Uterus (tissue), 4 donors: ENCODE measurements at places on chromosomes 6 and 20.
A peak's percentile ranks its signal among the peaks of the same experiment; 100 is the strongest.

DNA sequence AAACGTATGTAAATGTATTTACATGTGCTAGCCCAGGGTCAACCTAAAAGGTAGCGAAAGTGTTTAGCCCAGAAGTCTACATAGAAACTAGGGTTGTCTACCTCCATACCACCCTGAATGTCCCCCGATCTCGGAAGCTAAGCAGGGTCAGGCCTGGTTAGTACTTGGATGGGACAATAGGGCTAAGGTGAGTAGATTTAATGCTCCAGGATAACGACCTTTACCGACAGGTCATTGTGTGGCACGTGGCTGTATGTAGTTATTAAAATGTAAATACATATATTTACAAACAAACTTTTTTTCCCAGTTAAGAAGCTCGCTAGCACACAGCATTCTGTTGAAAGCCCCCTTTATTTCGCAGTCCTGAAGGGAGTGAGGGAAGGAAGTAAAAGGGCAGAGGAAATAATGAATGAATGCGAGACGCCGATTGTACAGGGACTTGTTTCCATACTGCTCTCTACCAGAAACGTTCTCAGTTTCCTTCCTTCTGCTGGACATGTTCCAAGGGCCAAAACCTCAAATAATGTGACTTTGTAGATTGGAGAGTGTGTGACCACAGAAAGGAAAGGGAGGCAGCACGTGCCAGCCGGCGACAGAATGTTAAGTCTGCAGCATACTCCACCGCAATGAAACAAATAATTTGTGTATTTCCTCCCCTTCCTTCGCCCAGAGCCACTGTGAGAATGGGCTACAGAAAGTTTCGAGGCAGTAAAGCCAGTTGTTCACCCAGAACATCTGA is 612 bp downstream of the ADAT2 start:
- no peak for DNase-seq
- H3K27ac ChIP-seq = peak overlapping the region; percentile 74
- no peaks in the 10 kb centered on the region for H3K27me3 ChIP-seq
- no peaks in the 10 kb centered on the region for H3K4me1 ChIP-seq
- H3K4me3 ChIP-seq = peak overlapping the region; percentile 59

- no peaks in the 10 kb centered on the region for H3K4me1 ChIP-seq
- H3K4me3 ChIP-seq = no peak overlapping the region
- no peaks in the 10 kb centered on the region for H3K36me3 ChIP-seq
- H3K27ac ChIP-seq = no peak overlapping the region
Measured at GRCh38 chr20:61140576-61140975, 111.5 kb upstream of the CDH4 start.

GRCh38 chr6:111922454-111923297 is 49.4 kb upstream of the FYN start:
- H3K27me3 ChIP-seq = no peaks in the 10 kb centered on the region
- H3K27ac ChIP-seq = no peak overlapping the region
- no peaks in the 10 kb centered on the region for H3K4me1 ChIP-seq
- DNase-seq = no peak
- no peaks in the 10 kb centered on the region for H3K36me3 ChIP-seq

GRCh38 chr6:75205776-75206575 is at the start of gene COL12A1:
Gene COL12A1 (minus strand): TSS chr6:75206053. CDS start chr6:75202792, 3,261 bp downstream.
- DNase-seq = peak; percentile 99
- H3K27ac ChIP-seq = peak within 1 kb of the TSS; percentile 94
- H3K4me1 ChIP-seq = no peaks in the 10 kb centered on the region
- peak within 1 kb of the TSS; percentile 73 for H3K4me3 ChIP-seq

DNA sequence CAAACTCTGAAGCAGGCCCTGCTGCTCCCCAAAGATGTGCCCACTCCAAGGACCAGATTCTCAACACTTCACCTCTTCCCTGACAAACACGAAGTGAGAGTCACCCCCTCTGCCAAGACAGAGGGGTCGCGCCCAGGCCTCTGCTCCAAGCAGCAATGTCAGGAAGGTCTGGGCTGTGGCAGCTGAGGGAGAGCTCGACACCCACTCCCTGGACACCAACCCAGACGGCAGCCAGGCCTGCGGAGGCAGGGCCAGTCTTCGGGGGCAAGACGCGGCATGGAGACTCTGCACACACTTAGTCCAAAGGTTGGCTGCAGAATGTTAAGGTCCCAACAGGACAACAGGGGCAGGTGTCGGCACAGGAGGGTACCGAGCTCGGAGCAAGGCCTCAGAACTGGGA is 144.2 kb downstream of the DLL1 start:
- H3K4me1 ChIP-seq = peaks cover 5% of the 10 kb centered on the region
- H3K27ac ChIP-seq = no peak overlapping the region
- DNase-seq = no peak
- H3K36me3 ChIP-seq = no peaks in the 10 kb centered on the region

DNA sequence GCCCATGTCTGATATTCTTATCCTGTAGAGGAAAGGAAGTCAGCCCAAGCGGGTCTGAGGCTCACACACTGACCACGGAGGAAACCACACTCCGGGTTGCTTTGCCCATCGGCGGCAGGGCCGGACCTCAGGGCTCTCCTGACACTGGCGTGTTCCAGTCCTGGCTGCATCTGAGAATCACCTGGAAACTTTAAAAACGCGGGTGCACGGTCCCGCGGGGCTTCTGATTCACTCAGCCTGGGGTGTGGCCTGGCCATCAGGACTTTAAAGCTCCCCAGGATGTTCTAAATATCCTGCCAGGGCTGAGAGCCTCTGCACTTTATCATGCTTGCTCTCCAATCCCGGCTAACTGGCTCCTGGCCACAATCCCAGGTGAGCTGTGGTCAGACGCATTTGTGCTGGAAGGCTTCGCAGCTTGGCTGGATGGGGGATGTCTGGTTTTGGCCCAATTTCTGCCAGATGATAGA is 47.7 kb upstream of the DACT2 start:
- peaks cover 6% of the 10 kb centered on the region for H3K4me1 ChIP-seq
- peak; percentile 81 for DNase-seq
- no peaks in the 10 kb centered on the region for H3K27me3 ChIP-seq
- H3K36me3 ChIP-seq = no peaks in the 10 kb centered on the region
- H3K4me3 ChIP-seq = no peak overlapping the region

DNA sequence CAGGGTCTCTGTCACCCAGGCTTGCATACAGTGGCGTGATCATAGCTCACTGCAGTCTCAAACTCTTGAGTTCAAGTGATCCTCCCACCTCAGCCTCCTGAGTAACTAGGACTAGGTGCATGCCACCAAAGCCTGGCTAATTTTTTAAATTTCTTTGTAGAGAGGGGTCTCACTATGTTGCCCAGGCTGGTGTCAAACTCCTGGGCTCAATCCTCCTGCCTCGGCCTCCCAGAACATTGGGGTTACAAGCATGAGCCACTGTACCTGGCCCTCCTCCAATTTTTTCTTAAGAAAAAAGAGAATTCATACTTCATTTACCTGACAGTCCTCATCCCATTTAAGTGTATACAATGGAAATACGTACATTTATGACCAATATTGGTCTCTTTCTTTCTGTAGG is 37.9 kb downstream of the E2F3 start:
- no peaks in the 10 kb centered on the region for H3K4me1 ChIP-seq
- no peak for DNase-seq
- no peak overlapping the region for H3K4me3 ChIP-seq

- H3K36me3 ChIP-seq = no peaks in the 10 kb centered on the region
- H3K4me1 ChIP-seq = no peaks in the 10 kb centered on the region
- no peaks in the 10 kb centered on the region for H3K27me3 ChIP-seq
- H3K4me3 ChIP-seq = no peak overlapping the region
- no peak overlapping the region for H3K27ac ChIP-seq
Measured at GRCh38 chr6:15854826-15855710, 192.2 kb upstream of the DTNBP1 start.

GRCh38 chr6:90175627-90176538 is 120.8 kb downstream of the BACH2 start:
- no peaks in the 10 kb centered on the region for H3K4me1 ChIP-seq
- H3K4me3 ChIP-seq = no peak overlapping the region
- DNase-seq = no peak
- no peak overlapping the region for H3K27ac ChIP-seq

GRCh38 chr6:139427199-139427598 is 52.8 kb upstream of the CITED2 start:
- H3K27ac ChIP-seq = no peak overlapping the region
- no peaks in the 10 kb centered on the region for H3K27me3 ChIP-seq
- no peaks in the 10 kb centered on the region for H3K4me1 ChIP-seq
- no peak for DNase-seq
- no peak overlapping the region for H3K4me3 ChIP-seq

DNA sequence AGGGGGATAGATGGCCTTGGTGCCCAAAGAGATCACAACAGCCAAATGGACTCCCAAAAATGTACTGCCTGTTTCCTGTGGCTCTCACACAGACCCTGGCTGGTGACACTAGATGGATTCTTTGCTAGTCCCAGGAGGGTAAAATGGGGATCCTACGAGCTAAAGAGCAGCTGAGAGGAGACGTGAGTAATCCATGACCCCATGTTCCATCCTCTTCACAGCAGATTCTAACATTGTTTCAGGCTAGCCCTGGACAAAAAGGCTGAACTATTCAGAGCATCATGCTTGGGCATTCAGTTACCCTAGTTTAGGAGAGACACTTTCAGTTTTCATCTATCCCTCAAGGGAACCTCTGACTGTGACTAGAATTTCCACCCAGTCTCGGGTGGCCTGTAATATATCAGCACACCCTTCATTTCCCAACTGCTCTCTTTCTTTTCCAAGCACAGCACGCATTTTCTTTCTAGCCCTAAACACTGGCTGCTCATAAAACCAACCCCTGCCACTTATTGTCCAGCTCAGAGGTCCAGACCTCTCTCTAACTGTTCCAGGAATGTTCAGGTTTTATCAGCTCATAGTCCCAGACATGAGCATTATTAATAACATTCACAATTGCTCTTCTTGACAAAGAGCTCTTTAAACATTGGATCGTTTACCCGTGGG is 48.5 kb downstream of the SLC22A1 start:
- no peak for DNase-seq
- H3K4me1 ChIP-seq = peaks cover 4% of the 10 kb centered on the region
- H3K27ac ChIP-seq = no peak overlapping the region
- H3K4me3 ChIP-seq = no peak overlapping the region
- H3K36me3 ChIP-seq = no peaks in the 10 kb centered on the region
- no peaks in the 10 kb centered on the region for H3K27me3 ChIP-seq

DNA sequence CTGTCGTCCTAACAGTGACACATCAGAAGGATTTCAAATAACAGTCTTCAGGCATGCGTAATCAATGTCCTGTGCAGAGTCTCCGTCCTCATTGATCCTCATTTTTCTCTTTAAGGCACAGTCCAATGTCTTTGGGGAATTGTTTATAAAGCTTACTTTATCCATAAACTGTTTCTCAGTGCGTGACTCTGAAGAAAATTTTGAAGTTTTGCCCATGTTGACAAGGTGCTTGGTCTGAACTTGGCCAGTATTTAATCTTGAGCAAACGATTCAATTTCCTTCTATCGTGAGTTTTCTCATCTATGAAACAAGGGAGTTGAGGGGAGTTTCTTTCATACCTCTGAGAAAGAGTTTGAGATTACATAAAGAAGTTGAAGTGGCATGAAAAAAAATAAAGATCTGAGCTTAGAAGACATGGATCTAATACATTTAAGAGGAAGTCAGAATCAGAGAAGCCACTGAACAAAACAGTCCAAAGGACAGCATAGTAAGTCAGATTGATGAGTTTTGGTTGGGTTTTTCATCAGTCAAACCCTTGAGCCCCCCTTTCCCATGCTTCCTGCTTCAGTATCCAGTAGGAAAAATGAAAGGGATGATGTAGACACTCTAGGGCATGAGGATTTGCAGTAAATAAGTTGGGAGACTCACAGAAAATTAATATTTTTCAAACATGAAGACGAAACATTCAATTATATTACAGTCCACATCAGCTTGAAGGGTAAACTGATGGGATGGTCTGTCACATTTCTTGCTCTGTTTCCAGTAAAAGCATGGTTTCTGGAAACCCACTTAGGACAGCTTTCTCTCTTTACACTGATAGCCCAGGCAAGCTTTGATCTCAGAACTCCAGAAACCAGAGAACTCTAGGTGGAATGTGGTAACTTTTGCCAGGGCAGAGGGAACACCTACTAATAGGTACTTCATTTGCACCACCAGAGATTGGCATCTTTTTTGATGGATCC is 8.1 kb downstream of the EDN1 start:
- H3K36me3 ChIP-seq = no peaks in the 10 kb centered on the region
- no peak overlapping the region for H3K27ac ChIP-seq
- no peak for DNase-seq
- no peaks in the 10 kb centered on the region for H3K27me3 ChIP-seq
- H3K4me1 ChIP-seq = no peaks in the 10 kb centered on the region
- no peak overlapping the region for H3K4me3 ChIP-seq

DNA sequence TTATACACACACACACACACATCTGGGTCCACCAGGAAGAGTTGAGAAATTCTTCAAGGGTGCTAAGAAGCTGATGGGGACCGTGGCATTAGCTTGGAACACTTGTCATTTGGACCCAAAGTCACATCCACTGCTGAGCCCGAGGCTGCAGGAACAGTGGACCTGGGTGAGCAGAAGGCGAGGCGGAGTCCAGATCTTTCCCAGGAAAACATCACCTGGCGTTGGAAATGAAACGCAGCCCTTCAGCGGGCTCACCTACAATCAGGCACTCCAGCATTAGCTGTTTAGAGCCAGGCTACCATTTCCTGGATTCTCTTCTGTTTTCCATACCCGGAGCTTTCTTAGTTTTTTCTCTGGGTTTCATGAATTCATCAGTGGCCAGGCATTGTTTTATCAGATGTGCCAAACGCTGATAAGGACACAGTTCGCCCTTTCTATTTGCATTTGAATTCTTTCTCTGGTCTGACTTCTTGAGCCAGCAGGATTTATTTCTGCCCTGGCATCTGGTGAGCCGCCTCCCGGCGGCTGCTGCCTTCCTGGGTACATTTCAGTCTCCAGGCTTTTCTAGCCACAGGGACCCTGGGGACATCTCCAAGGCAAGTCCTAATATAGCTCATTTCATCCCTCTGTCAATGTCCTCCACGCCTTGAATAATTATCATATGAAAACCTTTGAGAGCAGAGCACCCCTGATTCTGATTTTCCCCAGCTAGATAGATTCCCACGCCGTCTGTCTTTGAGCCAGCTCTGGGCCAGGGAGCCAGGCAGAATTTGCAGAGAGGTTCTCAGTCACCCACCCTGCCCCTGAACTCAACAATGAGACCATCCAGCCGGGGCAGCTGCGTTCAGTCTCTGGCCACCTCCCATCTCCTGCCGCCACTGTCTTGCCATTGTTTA is 170.9 kb downstream of the TTLL2 start:
- DNase-seq = no peak
- no peaks in the 10 kb centered on the region for H3K36me3 ChIP-seq
- no peak overlapping the region for H3K4me3 ChIP-seq
- H3K27me3 ChIP-seq = no peaks in the 10 kb centered on the region
- no peak overlapping the region for H3K27ac ChIP-seq

- no peak for DNase-seq
- peak overlapping the region; percentile 83 for H3K27ac ChIP-seq
- H3K36me3 ChIP-seq = no peaks in the 10 kb centered on the region
- H3K4me3 ChIP-seq = no peak overlapping the region
- peaks cover 67% of the 10 kb centered on the region for H3K4me1 ChIP-seq
- no peaks in the 10 kb centered on the region for H3K27me3 ChIP-seq
Measured at GRCh38 chr6:108588586-108588985, 27.9 kb downstream of the FOXO3 start.

- H3K27me3 ChIP-seq = no peaks in the 10 kb centered on the region
- DNase-seq = no peak
- H3K27ac ChIP-seq = no peak overlapping the region
- H3K4me1 ChIP-seq = peaks cover 13% of the 10 kb centered on the region
- H3K36me3 ChIP-seq = no peaks in the 10 kb centered on the region
- no peak overlapping the region for H3K4me3 ChIP-seq
Measured at GRCh38 chr6:158059108-158059507, 77.4 kb downstream of the SYNJ2 start.
